ENCODE measurements at places on chromosomes 3 and 15.

DNA sequence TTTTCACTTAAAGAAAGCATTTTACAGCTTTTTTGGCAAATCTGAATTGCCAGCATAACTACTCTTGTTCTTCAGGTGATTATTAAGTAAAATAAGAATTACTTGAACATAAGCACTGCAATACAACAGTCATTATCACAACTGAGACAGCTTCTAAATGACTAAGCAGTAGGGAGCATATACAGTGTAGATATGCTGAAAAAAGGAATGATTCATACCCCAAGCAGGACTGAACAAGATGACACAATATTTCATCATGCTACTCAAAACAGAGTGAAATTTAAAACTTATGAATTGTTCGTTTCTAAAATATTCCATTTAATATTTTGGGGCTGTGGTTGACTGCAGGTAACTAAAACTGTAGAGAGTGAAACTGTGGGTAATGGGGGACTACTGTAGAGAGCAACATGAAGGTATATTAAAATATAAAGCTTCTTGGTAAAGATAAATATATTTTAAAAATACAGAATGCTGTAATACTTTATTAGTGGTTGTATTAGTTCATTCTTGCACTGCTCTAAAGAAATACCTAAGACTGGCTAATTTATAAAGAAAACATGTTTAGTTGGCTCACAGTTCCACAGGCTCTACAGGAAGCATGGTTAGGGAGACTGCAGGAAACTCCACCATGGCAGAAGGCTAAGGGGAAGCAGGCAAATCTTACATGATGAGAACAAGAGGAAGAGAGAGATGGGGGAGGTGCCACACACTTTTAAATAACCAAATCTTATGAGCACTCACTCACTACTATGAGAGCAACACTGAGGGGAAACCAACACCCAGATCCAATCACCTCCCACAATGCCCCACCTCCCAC lies 84.8 kb downstream of the DCLK3 start:
- no peak for DNase-seq

DNA sequence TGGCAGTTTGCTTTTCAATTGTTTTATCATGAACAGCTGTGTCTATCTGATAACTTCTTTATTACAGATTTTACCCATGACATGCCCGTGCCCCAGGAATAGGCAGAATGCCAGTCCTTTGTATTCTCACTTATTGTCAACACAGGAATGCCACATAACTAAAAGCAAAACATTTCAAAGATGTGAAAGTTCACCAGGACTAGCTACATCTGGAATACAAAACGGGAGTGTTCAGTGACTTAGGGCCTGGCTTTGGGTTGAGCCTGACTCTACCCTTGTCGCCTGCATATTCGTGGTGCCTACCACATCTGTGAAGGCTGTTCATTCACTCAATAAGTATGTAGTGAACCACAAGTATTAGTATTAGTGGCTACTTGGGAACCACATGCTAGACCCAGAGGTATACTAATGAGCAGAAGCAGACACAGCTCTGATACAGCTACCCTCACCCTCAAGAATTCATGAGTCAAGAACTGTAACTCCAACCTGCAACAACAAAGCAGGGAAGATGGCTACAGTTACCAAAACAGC lies 2.9 kb downstream of the TNFSF10 start:
- no peak for DNase-seq

GRCh38 chr3:131326307-131326706 lies 55.3 kb upstream of the NUDT16 start:
- DNase-seq = no peak

GRCh38 chr15:31327669-31328427 lies 1.2 kb downstream of the KLF13 start:
- DNase-seq = peak; percentile 80

- DNase-seq = no peak
Observed at GRCh38 chr3:164730815-164731360, 347.4 kb downstream of the SI start.

- no peak for DNase-seq
Observed at GRCh38 chr15:87578776-87579175, 677.8 kb downstream of the NTRK3 start.

Data from sciatic nerve (tissue), 2 donors.